ENCODE measurements at places on chromosomes 4 and X. TPM values are rescaled to one million over a fixed set of nuclear protein-coding genes. Genes with fewer than 3 reads are reported as not detected.

Gene STEEP1
- 13.6 TPM for total RNA-seq

- DNase-seq, result no peak
Observed at GRCh38 chrX:40434443-40434842, 146.3 kb upstream of the ATP6AP2 start.

DNA sequence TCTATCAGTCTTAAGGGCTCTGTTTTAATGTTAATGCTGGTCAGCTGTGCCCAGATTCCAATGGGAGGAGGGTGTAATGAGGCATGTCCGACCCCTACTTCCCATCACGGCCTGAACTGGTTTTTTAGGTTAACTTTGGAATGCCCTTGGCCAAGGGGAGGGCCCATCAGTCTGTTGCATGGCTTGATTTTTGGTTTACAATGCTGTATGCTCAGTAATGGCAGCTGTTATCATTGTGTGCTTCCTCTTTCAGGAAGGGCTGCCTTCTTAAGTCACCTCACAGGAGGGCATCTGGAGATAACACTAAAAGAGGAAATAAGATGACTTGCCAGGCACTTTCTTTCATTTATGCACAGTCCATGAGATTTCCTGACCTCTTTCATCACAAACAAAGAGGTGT, 36.3 kb downstream of the ATXN3L start:
- DNase-seq, result no peak

Gene VEGFD
- total RNA-seq, result 4.1 TPM

DNA sequence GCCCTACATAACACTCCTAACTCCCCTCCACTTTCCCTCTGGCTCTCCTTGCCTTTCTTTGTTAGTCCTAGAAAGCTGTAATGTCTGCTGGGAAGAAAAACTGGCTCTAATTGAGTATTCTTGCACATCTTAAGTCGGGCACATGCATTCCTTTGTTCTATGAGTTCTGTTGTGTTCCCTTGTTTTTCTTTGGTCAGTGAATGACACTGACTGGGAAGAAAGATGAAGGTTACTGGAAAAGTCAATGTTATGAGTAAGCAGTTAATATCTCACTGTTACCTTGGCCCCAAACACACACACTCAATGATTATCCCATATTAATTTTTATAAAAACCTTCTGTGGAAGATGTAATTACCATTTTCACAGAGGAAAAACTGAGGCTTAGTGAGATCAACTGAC, 215.9 kb downstream of the SOWAHB start:
- no peak for DNase-seq

GRCh38 chrX:18668071-18668835, 3.7 kb downstream of the RS1 start:
- DNase-seq, result no peak

Gene TMEM271
- not detected for total RNA-seq

DNA sequence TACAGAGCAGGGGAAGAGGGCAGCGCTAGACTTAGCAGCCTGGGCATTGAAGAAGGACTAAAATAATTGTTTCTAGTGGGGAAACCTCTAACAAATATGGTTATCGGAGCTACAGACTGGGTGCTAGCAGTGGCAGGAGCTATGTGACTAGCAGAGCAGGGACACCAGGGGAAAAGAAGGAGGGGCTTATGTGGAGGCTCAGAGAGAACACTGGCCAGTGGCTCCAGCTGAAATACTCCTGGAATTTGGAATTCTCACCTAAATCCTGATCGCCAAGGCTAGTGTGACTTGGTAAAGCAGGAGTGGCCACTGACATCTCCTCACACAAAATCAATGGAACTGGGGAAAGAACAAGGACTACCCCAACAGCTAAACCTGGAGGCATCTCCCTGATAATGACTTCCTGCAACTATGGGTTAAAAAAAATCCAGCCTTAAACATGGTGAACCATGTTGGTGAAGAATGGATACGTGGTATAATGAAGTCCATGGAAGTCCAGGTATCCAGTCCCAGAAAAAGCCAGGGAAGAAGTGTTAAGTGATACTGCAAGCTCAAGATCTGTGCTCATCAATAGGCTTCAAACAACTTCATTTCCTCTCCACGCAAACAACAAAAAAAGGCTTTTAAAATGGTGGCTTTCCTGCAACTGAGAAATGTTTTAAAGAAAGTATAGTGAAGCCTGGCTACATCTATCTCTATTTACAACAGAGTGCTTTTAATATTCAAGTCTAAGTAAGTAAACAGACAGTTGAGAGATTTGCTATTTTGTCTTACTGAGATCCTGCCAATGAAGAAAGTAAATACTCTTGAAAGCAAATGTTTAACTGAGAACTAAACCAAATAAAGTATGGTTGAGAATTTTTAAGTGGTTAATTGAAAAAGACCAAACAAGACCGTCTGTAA, 1.8 kb downstream of the TAPT1 start:
- DNase-seq, result no peak

Gene GDPD2
- total RNA-seq, result not detected

- DNase-seq, result no peak
Observed at GRCh38 chr4:73868206-73869129, 725 bp upstream of the CXCL1 start.

Data from posterior vena cava (tissue), 2 donors.